ENCODE measurements at places on chromosomes 7 and 10.

GRCh38 chr10:86646933-86647332 lies 7.4 kb upstream of the OPN4 start:
- no peak for DNase-seq

DNA sequence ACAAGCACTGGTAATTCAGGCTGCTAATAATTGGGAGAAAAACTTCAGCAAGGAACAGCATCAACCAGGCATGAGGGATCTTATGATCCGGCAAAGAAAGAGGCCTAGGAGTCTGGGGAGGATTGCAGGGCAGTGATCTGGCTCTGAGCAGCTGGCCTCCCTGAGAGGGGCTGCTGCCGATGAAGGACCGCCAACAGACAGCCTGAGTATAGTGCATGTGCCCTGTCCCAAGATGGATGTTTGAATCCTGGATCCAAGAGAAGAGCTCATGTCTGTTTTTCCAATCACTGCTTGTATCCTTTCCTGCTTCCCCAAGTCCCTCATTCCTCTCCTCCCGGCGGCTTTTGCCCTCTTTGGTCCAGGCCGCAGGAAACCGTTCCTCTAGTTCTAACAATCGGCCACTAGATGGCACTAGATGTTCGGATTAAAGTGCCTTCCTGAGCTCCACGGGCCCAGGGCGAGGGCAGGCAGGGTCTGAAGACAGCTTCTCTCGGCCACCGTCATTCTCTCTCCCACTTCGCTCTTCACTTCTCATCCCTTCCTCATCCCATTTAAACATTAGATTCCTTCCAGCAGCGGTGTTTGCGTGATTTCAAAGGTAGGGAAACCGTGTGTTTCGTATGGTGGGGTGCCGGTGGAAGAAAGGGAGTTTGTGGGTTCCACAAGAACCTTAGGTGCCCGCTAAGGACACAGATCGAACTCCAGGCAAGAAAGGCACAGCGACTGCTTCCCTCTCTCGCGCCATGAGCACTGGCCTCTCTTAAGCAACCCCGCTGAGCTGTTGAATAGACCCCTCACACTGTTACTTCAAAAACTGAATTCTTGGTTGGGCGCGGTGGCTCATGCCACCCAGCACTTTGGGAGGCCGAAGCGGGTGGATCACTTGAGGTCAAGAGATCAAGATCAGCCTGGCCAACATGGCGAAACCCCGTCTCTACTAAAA lies 82.4 kb downstream of the ADCYAP1R1 start:
- DNase-seq: peak; percentile 62

GRCh38 chr7:100358027-100358856 lies at the start of gene PILRB:
TSS of gene PILRB (plus strand) at chr7:100358117. CDS start at chr7:100358303, 186 bp downstream.
- no peak for DNase-seq

DNA sequence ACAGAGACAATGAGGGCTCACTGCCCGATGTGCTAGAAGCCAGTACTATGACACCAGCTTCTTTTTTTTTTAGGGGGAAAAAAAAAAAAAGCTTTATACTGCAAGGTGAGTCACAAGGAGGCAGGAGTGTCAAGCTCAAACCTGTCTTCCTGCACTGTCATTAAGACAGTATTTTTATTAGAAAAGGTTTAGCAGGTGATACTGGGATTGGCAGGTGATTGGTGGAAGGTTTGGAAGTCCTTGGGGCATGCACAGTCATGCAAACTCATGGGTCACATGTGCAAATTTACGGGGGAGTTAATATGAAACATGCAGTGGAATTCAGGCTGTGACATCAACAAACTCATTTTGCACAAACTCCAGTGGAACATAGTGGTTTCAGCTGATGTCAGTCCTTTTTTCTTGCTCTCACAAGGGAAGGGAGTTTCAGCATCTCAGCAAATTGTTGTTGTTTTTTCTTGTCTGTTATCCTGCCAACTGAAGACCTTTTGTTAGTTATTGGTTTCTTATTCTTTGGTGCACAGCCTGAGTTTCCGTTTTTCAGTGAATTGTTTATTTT lies 530.6 kb downstream of the ANKRD7 start:
- no peak for DNase-seq

DNA sequence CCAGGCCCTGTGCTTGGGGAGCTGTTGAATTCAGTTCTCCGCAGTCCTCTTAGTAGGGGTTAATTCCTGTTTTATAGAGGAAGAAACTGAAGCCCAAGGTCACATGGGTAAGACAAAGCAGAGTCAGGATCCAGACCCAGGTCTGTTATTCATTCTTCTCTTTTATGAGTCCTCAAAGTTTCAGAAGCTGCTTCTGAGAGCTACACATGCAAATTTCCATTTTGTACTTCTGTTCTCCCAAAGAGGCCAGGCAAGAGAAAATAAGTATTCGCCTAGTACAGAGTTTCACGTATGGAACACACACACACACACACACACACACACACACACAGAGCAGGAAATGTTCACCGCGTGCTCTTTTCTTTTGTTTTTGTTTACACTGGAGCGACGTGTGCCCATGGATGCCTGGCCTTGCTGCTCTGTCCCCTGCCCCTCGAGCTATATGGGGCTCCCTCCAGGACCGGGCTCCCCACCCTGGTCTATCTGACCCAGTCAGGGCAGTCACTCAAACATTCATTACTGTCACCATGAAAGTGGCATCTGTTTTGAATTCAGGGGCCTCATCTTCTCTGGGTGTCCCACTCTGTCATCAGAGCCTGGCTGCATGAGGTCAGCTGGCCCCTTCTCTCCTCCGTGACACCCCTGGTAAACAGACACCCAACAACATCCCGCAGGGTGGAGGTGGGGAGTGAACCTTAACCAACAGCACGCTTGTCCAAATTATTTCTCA lies 84.4 kb downstream of the TNS3 start:
- DNase-seq: no peak

- no peak for DNase-seq
Measured at GRCh38 chr10:124119946-124120345, 26.5 kb upstream of the CHST15 start.

- no peak for DNase-seq
Measured at GRCh38 chr7:7414791-7415603, 120.7 kb downstream of the COL28A1 start.

DNA sequence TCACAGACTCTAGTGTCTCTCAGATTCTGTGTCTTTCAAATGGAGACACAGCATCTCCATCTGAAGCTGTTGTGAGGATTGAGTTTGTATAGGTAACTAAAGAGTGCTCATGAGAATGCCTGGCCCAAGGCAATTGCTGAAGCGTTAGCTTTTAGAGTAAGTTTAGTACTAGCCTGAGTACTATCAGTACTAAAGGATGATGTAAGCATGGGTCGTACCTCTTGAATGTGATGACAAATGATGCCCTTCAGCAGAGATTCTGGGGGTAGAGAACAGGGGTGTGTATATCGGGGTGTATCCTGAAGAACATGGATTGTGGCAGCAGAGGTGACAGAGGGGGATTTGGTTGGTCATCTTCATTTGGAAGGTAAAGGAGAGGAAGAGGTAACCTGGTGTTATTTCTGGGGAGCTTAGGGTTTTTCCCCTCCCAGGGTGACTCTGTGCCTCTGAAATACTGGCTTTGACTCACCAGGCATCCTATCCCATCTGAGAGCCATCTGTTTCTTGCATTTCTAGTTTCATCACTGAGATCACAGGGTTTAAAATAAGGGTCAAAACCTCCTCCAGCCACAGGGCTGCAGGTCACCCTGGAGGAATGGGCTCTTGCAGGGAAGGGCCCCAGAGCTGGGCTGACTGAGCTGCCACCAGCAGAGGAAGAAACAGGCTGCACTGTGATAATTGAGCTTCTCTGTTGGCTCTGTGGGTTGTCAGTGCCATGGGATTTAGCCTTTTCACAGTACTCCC lies 756.0 kb downstream of the KCNMA1 start:
- DNase-seq: no peak

DNA sequence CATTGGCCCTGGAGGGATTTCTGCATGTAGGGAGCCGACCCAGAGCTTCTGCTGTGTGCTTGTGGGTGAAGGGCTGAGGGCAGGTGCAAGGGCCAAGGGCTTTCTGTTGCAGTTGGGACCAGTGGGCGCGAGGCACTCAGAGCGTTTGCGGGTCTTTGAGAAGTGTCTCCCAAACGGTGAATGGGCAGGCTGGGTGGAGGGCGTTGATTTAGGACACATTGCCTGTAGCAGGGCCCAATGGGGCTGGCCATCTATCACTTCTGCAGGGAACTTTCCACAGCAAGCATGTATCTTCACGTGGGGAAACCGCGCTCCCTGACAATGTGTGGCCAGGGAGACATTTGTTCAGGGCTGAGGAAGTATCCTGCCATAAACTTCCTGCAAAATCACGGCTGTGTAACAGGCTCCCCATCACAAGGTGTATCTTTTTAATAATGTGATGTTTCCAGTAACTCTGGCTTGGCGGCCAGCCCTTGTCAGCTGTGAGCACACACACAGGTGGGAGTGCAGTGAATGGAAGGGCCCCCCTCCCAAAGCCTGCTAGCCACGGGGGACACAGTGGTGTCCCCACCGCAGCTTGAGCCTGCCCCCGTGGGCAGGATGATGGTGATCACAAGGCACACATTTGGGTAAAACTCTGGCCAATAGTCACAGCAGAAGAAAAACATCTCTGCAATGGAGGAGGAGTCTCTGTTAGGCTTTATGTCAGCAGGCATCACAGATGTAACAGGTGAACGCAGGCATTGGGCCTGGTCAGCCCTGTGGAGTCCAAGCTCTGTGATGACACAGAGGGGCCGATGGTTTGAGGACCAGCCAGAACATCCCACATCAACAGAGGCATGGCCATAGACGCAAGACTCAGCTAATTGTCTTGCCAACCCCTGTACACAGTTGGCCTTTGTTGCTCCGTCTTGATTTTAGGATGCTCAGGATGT lies 84.3 kb downstream of the GLRX3 start:
- DNase-seq: no peak

- no peak for DNase-seq
Measured at GRCh38 chr7:140456551-140457051, 22.7 kb downstream of the MKRN1 start.

- no peak for DNase-seq
Measured at GRCh38 chr7:155392726-155393570, 65.0 kb upstream of the EN2 start.

- DNase-seq: no peak
Measured at GRCh38 chr7:141915565-141915964, 634 bp upstream of the OR9A4 start.

GRCh38 chr7:40058636-40059035 lies 75.8 kb downstream of the MPLKIP start:
- DNase-seq: no peak

Data from hepatic stellate cell (primary cell).